Right kidney (tissue), 9 donors: ENCODE measurements at places on chromosomes 7 and 10.

- no peak for DNase-seq
Measured at GRCh38 chr10:101006593-101007098, 7.0 kb downstream of the LZTS2 start.

GRCh38 chr10:75399461-75400162, 2.0 kb downstream of the ZNF503 start:
- DNase-seq: no peak

GRCh38 chr7:26374647-26375373, 83.1 kb downstream of the SNX10 start:
- DNase-seq: no peak

DNA sequence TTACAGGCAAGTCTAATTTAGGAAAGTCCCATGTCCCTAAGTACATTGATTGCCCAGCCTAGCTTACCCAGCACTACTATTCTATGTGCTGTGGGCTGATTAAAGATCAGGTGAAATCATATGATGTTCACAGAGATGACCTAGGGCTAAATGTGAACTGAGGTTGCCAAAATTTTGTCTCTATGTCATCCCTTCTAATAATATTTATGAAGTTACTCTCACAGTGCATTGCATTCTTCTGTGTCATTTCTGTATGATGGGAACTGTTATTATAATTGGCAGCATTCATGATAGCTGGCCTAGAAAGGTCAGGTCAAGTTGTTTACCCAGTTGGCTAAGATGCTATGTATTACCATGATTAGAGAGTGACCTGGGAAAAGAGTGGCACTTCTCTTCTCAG, 2.8 kb upstream of the PDK4 start:
- DNase-seq: no peak

GRCh38 chr10:67550838-67551402, 145.1 kb downstream of the CTNNA3 start:
- no peak for DNase-seq

GRCh38 chr7:157462419-157462771, 125.6 kb downstream of the DNAJB6 start:
- DNase-seq: no peak

- DNase-seq: no peak
Measured at GRCh38 chr7:1592299-1592871, 22.6 kb upstream of the PSMG3 start.

- DNase-seq: no peak
Measured at GRCh38 chr7:119562839-119563238, 710.1 kb upstream of the KCND2 start.

GRCh38 chr7:145183069-145183468, 347.2 kb upstream of the TPK1 start:
- DNase-seq: no peak

- DNase-seq: no peak
Measured at GRCh38 chr7:134787064-134787463, 7.6 kb downstream of the CALD1 start.

DNA sequence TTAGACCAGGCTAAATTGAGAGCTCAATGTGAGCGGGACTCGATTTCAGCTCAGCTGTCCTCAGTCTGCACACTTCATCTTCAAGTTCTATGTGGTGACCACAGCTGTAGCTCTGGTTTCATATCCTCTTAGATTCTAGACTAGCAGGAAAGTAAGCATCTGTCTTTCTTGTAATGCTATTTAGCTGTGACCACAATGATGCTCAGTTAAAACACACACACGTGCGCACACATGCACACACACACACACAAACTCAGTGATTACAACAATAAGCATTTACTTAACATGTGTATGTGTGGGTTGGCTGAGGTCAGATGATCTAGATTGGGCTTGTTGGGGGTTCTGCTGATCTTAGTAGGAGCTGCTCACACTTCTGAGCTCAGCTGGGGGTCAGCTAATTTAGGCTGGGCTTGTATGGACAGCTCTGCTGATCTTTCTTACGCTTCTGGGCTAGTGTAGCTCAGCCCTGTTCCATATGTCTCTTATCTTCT, 82.5 kb downstream of the ZNF365 start:
- DNase-seq: no peak

GRCh38 chr10:102274062-102274461, 28.7 kb downstream of the GBF1 start:
- DNase-seq: no peak

- no peak for DNase-seq
Measured at GRCh38 chr10:6161921-6162320, 40.8 kb upstream of the PFKFB3 start.

GRCh38 chr7:12993025-12993424, 305.6 kb downstream of the ARL4A start:
- no peak for DNase-seq

DNA sequence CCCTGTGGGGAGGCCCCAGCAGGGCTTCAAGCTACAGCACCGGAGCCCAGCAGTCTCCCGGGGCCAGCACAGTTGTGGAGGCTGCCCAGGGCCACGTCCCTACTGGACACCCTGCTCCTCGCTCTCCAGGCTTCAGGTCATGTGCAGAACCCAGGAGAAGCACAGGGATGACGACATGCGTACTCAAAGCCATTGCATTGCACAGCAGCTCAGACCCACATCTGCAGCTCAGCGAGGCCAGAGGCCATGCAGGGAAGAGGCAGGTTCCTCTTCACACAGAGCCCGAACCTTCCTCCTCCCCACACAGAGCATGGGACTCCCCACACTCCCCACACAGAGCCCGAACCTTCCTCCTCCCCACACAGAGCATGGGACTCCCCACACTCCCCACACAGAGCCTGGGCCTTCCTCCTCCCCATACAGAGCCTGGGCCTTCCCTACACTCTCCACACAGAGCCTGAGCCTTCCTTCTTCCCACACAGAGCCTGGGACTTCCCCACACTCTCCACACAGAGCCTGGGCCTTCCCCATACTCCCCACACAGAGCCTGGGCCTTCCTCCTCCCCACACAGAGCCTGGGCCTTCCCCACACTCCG, 12.3 kb downstream of the CFAP46 start:
- DNase-seq: no peak
